ENCODE measurements at places on chromosomes 1 and 21.
A peak's percentile ranks its signal among the peaks of the same experiment; 100 is the strongest.

GRCh38 chr1:14740016-14740415 is 141.5 kb downstream of the KAZN start:
- DNase-seq, result no peak

- DNase-seq, result peak; percentile 11
Observed at GRCh38 chr1:203673550-203674411, 47.1 kb downstream of the ATP2B4 start.

- peak; percentile 17 for DNase-seq
Observed at GRCh38 chr1:166165661-166166328, 1.0 kb downstream of the FAM78B start.

GRCh38 chr1:76425201-76426145 is 350.9 kb downstream of the ST6GALNAC3 start:
- no peak for DNase-seq

DNA sequence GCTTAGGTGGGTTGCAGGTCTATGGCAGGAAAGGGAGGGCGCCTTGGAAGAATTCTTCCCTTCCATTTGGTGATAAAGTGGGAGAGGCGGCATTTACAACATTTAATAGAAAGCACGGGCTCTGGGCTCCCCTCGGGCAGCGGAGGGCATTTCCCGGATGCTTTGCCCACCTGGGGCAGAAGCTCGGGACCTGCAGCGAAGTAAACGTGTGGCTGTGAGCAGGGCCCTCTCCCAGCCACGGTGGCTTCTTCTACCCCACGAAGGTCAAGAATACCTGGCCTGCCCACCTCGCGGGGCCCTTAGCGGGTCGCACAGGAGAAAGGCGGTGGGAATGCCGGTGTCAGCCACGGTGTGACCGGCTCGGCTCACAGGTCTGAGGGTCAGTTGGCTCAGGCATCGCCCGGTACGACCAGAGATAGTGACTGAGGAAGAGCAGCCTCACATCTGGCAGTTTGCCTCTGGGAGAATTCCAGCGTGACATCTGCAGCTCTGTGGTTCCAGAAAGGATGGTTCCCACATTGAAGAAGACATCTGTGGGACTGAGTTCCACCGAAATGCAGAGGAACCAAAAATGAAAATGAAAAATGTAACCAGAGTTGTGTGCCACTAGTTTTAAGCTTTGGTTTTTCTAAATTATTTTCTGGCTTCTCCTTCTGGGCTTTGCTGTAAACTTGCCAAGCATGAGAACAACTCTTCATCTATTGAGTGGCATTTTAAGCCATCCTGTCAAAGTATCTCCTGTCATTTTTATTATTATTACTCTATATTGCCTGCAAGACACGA is 720 bp upstream of the F3 start:
- DNase-seq, result no peak

DNA sequence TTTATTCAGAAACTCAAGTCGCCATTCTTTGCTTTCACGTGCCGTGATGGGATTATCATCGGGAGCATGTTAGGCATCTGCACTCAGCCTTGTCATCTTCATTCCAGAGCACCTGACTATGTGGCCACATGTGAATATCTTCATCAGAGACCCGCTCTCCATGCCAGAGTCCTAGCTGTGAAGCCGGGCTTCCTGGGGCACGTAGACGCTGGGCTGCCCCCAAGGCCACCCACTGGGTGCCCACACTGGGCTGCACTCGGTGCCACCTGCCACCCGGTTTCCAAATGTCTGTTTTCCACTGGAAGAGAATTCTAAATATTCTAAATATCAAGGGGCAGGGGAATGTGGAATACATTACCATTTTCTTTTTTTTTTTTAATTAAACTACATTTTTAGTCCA is 43.8 kb downstream of the SLC37A1 start:
- no peak for DNase-seq

DNA sequence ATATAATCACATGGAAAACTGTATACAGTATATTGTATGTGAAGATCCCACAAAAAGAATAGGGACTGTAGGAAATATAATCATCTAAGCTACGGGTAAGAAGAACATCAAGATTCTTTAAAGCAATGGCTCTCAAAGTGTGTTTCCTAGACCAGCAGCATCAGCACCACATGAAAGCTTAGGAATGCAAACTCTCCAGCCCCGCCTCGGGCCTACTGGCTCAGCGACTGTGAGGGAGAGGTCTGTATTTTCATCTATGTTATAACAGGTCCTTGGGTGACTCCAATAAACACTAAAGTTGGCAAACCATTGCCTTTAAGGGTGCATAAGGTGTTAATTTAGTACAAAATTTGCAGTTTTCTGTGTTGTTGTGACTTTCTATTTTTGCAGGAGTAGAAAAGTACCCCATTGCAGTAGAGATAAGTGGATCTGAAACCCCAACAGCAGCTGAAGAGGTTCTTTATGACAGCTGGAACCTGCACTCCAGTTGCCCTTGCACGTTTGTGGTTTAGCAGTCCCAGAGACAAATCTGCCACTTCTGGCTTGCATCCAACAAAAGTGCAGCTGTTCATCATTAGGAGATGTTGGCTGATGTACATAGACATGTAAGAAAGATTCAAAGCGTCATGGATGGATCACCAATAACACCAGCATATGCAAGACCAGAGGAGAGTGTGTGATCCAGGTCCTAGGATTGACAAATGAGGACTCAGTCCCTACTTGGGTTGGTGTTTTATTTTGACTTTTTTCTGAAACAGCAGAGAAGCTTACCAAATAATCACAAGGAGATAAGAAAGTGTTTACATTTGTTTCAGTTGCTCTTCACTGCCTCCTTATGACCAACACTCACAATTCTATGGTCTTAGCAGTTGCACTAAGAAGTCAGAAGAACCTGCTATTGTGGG is 15.9 kb upstream of the IFNAR1 start:
- DNase-seq, result no peak

DNA sequence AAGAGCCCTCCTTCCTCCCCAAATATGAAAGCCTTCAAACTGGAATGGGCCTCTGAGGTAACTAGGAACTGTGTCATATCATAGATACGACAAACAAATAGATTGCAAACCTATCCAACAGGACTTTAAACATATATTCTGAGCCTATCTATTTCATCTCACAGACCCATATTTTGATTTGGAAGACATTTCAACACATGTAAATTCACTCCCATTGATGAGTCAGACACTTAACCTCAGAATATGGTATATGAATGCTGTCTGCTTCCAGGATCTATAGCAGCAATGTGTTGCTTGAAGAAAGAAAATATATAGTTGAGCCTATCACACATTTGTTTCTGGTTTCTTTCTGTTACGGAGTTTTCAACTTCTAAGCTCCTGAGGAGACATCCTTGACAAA is 221.9 kb upstream of the SAMSN1 start:
- DNase-seq, result no peak

DNA sequence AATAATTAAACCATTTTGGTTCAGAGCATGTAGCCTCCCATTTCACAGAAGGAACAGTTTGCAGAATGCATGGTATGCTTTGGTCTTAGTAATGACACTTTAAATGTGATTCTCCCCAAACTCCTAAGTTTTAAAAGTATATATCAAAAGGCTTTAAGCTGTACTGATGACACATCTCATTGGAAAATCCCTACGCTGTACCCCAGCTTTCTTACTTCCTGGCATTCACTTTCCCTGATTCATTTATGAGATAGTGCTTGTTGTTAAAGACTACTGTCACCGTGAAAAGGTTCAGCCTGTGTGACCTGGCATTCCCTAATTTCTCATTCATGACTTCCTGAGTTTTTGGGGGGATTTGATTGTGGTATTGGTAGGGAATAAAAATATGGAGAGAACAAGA is 53.4 kb downstream of the MPZL1 start:
- no peak for DNase-seq

Data from germinal center (tissue), 1 donor.